NCI-H226 (cell line): ENCODE measurements at places on chromosomes 7 and 10.

- DNase-seq = no peak
Measured at GRCh38 chr7:129368389-129368986, 65.7 kb upstream of the STRIP2 start.

DNA sequence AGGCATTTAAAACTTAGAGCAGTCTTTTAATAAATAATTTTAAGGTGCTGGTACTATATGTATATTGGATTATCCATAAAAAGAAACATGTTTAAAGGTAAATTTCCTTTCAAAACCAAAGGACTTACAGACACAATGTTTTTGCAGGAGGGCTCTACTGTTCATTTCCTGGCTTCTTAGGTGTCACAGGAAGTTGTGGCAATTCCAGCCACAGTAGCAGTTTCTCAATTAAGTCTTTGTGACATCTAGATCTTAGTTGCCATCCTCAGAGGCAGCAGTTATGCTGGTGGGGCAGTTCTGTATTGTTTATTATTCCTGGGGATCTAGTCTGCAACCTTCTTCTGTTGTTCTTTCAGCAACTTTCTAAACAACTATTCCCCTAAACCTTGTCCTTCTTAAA is 460.1 kb downstream of the MAGI2 start:
- no peak for DNase-seq

GRCh38 chr7:108711611-108712010 is 141.9 kb downstream of the DNAJB9 start:
- no peak for DNase-seq

GRCh38 chr10:115432188-115432819 is 339.1 kb downstream of the ATRNL1 start:
- no peak for DNase-seq

DNA sequence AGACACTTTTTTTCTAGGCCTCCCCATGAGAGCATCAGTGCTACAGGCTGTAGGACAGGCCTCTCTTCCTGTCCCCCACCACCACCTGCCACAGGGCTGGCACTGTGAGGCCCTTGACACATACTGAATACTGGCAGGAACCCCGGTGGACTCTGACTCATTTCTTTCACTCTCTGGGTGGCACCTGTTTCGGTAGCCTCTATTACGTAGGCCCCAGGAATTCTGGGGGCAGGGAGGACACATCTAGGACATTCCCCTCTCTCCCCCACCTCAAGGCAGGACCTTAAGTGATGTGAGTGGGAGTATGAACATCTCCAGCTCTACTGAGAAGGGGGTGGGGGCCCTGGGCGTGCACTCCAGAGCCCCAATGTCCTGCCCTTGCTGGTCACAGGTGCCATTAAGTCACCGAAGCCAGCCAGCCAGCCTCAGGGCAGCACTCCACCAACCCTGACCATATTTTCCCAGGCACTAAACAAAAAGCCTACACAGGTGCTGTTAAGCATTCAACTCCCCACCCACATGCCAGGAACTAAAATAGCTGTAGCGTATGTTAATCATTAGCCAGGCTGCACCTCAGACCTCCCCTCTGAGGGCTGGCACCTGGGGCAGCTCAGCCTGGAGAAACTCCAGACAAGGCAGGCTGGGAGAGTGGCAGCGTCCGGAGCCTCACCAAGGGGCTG is 8.9 kb downstream of the ANXA11 start:
- peak; percentile 67 for DNase-seq

DNA sequence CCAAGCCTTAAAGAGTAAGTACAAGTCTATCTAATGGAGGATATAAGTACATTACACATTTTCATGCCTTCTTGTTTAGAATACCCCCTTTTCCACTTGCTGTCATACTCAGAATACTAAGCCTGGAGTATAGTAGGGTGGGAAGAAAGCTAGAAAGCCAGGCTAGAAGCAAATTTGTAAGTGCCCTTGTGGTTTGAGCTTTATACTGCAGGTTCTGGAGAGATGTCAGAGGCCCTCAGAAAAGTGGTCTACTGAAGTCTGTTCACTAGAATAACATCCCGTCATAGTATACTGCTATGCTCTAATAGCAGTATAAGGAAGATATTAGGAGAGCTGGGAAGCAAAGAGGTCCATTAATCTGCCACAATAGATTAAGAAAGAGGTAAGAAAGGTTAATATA is 62.7 kb downstream of the HPSE2 start:
- no peak for DNase-seq

- no peak for DNase-seq
Measured at GRCh38 chr10:47060356-47060755, 149.1 kb downstream of the PTPN20 start.
